ENCODE measurements at places on chromosomes 5 and 9.

- DNase-seq: no peak
Observed at GRCh38 chr9:16150938-16151650, 598.3 kb downstream of the CCDC171 start.

DNA sequence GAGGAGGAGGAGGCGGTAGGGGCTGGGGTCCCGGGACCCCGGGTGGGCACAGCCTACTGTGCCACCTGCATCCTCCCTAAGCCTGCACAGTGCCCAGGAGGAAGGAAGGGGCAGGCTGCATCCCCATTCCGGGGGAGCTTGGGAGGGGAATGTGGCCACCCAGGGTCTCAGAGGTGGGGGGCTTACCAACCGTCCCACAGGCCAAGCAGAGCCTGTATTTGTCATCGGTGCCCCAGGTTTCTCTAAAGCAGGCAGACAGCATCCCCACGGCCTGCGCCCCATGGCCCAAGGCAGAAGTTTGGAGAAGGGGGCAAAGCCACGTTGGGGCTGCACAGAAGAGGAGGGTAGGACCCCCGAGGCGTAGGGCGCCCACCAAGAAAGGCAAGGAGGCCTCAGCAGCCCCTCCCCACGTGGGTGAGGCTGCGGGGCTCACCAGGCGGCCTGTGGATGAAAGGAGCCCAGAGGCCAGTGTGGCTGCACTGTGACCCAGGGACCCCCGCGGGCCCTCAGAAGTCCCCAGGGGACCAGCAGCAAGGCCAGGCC is 507 bp upstream of the GPSM1 start:
- DNase-seq: no peak

DNA sequence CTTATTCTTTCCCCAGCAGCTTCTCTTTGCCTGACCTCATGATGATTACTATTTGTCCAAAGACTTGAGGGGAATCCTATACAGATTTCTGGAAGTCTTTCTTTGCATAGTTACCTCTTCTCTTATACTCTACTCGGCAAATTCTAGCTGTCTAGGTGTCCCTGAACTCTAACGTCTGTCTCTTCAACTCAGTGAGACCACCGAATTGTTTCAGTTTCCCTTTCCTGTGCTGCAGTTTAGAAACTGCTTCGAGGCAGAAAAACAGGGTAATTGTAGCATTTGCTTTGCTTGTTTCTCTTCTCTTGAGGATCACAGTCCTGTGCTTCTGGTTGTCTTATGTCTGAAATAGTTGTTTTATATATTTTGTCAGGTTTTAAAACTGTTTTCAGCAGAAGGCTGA is 14.8 kb downstream of the LVRN start:
- no peak for DNase-seq

DNA sequence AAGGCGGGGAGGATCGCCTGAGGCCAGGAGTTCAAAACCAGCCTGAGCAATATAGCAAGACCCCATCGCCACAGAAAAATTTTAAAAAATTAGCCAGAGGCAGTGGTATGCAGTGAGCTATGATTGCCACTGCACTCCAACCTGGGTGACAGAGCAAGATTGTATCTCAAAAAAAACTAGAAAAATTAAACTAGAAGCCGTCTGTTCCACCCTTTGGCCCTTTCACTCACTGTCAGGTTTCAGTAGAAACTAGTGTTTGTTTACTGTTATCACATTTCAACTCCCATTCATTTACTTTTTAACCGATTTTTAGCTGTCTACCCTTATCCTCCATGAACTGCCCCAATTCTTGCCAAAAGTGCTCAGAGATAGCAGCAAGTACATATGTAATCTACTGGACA is 8.3 kb downstream of the UGCG start:
- no peak for DNase-seq

DNA sequence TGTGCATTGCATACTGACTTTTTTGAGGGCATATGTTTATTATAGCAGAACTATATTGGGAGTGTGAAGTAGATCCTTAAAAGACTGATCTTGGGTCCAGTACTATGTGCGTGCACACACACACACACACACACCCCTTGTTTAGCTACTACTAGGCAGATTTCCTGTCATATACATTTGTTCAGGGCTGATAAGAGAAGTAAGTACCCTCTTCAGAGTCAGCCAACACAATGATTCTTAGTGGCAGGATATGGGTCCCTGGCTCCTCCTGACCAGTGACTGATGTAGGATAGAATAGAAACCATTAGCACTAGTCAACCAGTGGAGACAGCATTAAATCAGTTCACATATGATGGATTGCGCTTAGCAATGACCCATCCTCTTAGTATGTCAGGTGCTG is 76.2 kb upstream of the MIER3 start:
- DNase-seq: no peak

GRCh38 chr9:98231770-98232478 is 23.5 kb downstream of the TBC1D2 start:
- peak; percentile 81 for DNase-seq

GRCh38 chr5:161077936-161078545 is 226.0 kb upstream of the ATP10B start:
- DNase-seq: no peak

DNA sequence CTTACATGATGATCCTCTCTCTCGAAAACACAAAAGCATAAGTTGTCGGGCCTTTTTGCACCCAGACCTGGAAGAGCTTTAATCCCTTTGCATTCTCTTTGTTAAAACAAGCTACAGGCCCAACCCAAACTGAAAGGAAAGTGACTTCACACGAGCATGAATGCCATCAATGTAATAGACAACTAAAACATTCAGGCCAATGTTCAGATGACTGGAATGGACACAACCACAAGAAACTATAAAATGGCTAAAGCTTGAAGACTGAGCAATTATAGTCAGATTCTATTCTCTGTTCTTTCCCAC is 45.5 kb downstream of the RFX3 start:
- no peak for DNase-seq

DNA sequence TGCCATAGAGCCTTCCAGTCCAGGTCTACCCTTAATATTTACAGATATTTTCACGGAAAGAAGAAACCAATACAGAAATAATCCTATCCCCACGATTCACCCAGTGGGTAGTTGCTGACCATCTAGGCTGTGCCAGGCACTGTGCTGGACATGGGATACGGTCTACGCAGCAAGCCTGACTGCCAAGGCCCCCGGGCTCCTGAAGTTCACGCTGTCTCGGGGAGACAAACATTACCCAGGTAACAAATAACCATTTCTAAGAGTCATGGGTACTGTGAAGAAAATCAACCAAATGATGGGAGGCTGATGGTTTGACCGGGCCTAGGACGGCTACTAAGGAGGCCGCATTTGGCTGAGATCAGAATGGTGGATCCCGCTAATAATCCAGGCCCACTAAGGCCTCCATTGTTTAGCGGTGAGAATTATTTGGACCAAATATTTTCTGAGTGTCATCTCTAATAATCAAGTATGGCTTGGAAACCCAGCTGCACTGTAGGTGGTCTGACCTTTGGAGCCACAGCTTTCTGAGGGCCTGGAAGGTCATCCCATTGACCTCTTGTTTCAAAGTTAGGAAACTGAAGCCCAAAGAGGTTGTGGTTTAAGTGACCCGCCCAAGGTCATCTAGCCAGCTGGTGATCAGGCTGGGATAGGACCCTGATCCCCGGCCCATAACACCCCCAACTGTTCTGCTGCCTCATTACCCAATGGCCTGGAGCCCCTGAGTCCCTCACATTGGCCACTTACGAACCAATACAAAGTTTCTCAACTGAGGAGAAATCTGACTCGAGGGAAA is 82.4 kb downstream of the AK8 start:
- no peak for DNase-seq

DNA sequence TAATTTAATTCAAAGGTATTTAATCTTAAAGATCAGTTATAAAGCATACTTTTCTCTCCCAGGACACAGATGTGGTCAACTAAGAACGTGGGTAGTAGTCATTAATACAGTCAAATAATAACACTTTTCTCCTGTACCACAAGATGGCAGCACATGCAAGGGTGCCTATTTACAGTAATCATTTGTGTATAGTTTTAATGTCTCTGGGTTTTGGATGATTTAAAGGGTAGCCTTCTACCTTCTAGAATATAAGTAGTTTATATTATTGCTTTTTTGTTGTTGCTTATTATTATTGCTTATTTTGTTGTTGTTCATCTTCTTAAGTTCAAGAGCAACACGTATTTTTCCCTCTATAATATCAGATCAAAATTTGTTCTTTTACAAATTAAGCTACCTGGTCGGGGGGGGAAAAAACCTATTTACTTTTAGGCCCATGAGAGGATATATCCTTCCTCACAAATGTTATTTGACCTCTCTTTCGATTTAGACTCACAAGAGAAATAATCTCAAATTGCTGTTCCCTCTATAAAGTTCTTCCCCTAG is 59.6 kb upstream of the SLC27A6 start:
- peak; percentile 59 for DNase-seq

DNA sequence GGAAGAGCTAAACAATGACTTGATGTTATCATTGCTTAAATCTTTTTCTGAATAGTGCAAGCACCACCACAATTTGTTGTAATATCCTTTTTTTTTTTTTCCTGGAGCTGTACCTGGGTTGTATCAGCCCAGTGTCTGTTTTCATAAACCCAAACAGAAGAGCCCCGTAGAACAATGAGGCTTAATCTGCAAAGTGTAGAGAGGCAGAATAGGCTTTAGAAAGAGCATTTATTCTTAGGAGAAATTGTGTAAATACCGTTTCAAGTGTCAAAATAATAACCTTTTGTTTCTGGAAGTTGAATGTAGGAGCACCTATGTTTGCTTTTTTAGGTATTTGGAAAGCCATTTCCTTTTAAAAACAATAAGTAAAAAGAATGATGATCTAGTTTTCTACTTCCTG is 26.4 kb downstream of the RGS7BP start:
- DNase-seq: no peak

DNA sequence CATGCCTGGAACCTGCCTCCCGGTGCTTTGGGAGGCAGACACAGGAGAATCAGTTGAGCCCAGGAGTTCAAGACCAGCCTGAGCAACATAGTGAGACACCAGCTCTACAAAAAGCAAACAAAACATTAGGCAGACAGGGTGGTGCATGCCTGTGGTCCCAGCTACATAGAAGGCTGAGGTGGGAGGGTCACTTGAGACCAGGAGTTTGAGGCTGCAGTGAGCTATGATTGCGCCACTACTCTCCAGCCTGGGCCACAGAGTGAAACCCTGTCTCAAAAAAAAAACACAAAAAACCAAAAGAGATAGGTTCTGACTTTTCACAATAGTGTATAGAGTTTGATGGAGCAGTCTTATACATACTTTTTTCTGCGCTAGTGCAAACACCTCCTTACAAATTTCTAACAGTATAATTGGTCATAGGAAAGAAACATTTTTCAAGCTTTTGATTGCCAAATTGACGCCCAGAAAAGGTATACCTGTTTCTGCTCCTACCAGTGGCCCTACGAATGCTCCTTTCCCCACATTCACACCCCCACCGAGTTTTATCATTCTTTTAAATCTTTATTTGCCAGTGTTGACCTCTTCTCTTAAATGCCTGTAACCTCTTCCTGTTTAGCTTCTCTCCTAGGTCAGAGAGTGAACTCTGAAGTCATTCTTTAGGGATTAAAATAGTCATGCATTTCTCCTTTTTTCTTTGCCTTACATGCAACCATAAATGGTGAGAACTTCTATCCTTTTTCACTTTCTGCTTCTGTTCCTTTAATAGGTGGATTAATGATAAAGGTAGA is 7.5 kb downstream of the DOCK8 start:
- DNase-seq: no peak

GRCh38 chr9:3177936-3178335 is 334.0 kb upstream of the PUM3 start:
- DNase-seq: peak; percentile 68

DNA sequence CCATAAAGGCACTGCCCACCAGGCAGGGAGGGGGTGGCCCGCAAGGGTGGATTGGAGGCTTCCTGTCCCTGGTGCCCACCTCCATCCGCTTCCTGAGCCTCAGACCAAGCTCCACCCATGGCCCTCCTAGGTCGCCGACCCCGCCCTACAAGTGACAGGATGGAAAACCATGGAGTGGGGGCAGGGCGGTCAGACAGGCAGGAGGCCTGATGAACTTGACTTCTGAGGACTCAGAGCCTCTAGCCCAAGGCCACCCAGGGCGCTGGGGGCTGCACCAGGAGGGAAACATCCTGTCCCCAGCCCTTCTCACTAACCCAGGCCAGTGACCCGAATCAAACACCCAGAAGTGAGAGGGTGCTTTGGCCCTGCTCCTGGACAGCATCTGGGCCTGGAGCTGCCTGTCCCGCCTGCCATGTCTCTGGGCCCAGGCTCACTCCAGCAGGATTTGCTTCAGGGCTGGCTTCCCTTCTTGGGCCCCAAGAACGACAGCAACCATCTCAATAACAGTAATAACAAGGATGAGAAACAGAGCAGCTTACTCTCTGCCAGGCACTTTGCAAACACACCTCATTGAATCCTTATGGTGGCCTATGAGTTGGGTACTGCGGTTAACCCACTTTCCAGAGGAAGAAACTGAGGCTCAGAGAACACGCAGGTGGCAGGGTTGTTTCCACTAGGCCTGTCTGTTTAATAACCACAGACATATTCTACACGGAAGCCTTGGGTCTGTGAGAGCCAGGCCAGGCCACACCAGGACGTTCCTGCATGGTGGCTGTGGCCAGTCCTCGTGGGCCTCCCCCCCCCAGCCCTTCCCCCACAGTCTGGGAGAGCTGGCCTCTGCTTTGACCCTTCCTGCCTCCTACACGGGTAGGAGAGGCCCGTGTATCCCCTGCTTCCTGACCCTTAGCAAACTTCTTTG is 4.4 kb upstream of the ST6GALNAC6 start:
- DNase-seq: no peak

DNA sequence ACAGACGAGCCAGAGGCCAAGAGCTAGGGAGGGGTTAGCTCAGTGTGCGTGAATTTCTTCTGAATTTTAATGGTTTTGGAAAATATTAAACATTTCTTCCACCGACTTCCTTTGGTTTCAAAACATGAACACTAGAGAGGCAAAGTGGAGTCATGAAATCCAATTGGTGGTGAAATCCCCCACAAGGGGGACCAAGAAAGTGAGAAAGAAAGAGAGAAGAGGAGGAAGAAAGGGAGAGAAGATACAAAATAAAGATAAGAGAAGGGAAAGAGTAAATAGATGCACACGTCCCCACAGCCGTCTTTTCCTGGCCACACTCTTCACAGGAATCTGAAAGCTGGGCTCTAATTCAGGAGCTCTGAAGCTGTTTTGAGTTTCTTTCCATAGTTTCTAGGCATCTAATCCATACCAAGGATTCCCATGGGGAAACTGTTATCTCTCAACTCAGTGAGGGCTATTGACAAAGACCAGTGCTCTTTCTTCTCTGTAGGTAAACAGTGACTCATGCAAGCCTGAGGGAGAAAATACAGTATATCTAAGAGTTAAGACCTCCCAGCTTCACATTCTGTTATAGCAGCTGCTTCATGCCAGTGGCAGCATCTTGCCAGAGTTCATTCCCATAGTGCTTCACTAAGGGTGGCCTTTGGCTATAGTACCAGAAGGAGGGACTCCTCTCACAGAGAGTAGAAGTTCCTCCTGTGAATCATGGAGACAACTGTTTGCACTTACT is 115.8 kb upstream of the LIFR start:
- DNase-seq: peak; percentile 85

DNA sequence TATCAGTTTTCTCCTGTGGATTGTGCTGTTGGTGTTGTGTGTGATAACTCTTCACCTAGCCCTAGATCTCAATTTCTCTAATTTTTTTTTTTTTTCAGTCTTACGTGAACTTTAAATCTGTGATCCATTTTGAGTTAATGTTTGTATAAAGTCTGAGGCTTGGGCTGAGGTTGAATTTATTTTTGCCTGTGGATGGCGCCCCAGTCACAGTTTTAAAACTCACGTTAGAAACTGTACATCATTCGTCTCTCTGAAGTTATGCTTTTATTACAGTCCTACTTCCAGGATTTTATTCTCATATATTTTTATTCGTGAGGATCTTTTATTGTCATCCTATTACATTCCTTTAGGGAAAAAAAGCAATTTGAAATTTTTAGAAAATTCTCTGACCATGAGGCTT is 103.1 kb downstream of the EHMT1 start:
- no peak for DNase-seq

- DNase-seq: peak; percentile 29
Observed at GRCh38 chr5:134003817-134004625, 754 bp downstream of the VDAC1 start.
